ENCODE measurements at places on chromosomes 3 and 15. TPM values are rescaled to one million over a fixed set of nuclear protein-coding genes. Genes with fewer than 3 reads are reported as not detected.

VILL gene
- total RNA-seq, result 11.8 TPM

SLC28A2 gene
- total RNA-seq, result not detected

FEZF2 gene
- not detected for total RNA-seq

SCG3 gene
- not detected for total RNA-seq

EPHB1 gene
- total RNA-seq, result 0.71 TPM

TMEM42 gene
- total RNA-seq, result 8.8 TPM

HES1 gene
- 0.37 TPM for total RNA-seq

MKRN2OS gene
- total RNA-seq, result not detected

SLC24A5 gene
- total RNA-seq, result not detected

TMEM212 gene
- not detected for total RNA-seq

SLC9C1 gene
- 0.37 TPM for total RNA-seq

EXD1 gene
- not detected for total RNA-seq

THSD4 gene
- total RNA-seq, result 0.07 TPM

MYD88 gene
- 46.5 TPM for total RNA-seq

RBPMS2 gene
- 0.09 TPM for total RNA-seq

SEMA3F gene
- total RNA-seq, result 0.21 TPM

SMCO1 gene
- not detected for total RNA-seq

POTEB gene
- total RNA-seq, result not detected

PLSCR5 gene
- not detected for total RNA-seq

ISLR2 gene
- total RNA-seq, result not detected

IMPG2 gene
- total RNA-seq, result 0.05 TPM

TRIM71 gene
- 0.05 TPM for total RNA-seq

SLC26A6 gene
- total RNA-seq, result 89.6 TPM

OSTN gene
- not detected for total RNA-seq

RBP2 gene
- not detected for total RNA-seq

PIERCE2 gene
- not detected for total RNA-seq

CLDN18 gene
- not detected for total RNA-seq

GALNT15 gene
- total RNA-seq, result not detected

TXNRD3 gene
- total RNA-seq, result 1.3 TPM

PDHB gene
- 82.7 TPM for total RNA-seq

CCK gene
- total RNA-seq, result not detected

GABRR3 gene
- total RNA-seq, result not detected

GPR149 gene
- not detected for total RNA-seq

LMAN1L gene
- 0.32 TPM for total RNA-seq

HCLS1 gene
- 234 TPM for total RNA-seq

ZKSCAN7 gene
- total RNA-seq, result 0.83 TPM

FGF7 gene
- not detected for total RNA-seq
